Upper lobe of left lung (tissue), 6 donors: ENCODE measurements at places on chromosomes 12 and 14. TPM values are rescaled to one million over a fixed set of nuclear protein-coding genes. Genes with fewer than 3 reads are reported as not detected.

- no peak for DNase-seq
Observed at GRCh38 chr14:88228522-88229236, 94.4 kb downstream of the KCNK10 start.

DNA sequence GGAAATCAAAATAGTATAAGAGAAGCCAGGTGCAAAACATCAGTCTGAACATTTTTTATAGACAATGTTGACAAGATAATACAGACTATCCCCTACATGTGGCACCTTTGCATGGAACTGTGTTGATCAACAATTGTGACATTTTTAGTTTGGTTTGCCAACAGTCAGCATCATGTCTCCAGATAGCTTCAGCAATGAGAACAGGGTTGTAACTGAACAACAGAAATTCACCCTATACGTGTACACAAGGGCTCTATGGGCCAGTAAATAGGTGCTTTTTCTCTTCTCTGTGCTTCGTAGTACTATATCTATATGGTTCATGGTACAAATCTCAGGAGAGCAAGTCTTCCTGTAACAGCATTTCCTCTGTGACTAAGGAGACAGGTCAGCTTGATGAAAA is 310.4 kb downstream of the ATXN7L3B start:
- no peak for DNase-seq

- DNase-seq: no peak
Observed at GRCh38 chr14:50123062-50123461, 6.7 kb upstream of the VCPKMT start.

DNA sequence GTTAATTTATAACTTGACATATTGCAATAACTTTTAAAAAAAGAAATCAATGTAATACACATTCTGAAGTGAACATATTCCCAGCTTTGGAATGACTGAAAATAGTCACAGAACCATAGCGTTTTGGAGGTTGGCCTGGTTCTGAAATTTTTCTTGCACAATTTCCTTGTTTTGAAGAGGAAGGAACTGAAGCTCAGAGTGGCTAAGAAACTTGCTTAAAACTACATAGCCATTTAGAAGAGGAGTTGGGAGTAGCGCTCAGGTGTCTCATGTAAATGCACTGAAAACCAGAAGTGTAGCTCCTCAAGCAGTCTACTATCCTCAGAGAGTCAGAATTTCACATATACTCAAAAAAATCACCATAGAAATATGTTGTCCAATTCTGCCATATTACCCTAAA is 41.2 kb downstream of the SLC38A1 start:
- no peak for DNase-seq

DNA sequence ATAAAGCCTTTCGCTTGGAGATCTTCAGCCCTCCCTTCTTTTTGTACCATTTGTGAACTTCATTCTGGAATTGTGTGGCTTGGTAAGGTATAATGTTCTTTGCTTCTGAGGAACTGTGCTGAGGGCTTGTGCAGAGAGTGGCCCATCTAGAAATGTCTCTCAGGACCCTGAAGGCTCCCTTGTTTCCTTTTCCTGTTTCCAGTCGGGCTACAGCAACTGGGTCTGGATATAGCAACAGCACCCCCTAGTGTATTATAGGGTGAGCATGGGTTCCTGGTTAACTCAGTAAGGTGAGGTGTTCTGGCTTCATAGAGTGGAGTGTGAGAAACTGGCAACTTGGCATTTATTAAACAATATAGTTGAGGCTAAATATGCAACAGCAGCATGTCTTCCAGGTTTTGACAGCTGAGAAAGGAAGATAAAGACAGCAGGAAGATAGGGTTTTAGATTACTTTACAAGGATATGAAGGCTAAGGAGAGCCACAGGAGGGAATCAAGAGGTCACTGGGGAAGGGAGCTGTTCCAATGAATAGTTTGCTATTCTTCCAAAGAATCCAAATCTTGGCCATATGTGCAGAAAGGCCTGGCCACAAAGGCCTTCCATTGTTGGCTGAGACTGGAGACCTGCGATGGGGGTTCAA is 49.1 kb upstream of the RNU6-8 start:
- DNase-seq: no peak

STON2 gene
- 26.6 TPM for total RNA-seq

RAB35 gene
- total RNA-seq: 26.8 TPM

EFS gene
- 5.3 TPM for total RNA-seq

IL31 gene
- total RNA-seq: not detected
